Ascending aorta (tissue), 2 donors: ENCODE measurements at places on chromosomes 13 and 19.

GRCh38 chr19:13554506-13555240 is 48.4 kb upstream of the CACNA1A start:
- H3K27ac ChIP-seq: no peak overlapping the region
- no peak for DNase-seq
- H3K4me1 ChIP-seq: no peaks in the 10 kb centered on the region
- H3K27me3 ChIP-seq: no peaks in the 10 kb centered on the region
- H3K4me3 ChIP-seq: no peak overlapping the region

- no peak for DNase-seq
- no peak overlapping the region for H3K4me3 ChIP-seq
- no peaks in the 10 kb centered on the region for H3K36me3 ChIP-seq
- no peaks in the 10 kb centered on the region for H3K27me3 ChIP-seq
Measured at GRCh38 chr19:5775668-5776309, 8.8 kb downstream of the PRR22 start.

GRCh38 chr19:42289556-42290041 is 12.3 kb upstream of the PRR19 start:
- no peak for DNase-seq
- no peak overlapping the region for H3K27ac ChIP-seq
- H3K4me1 ChIP-seq: peaks cover 17% of the 10 kb centered on the region
- H3K4me3 ChIP-seq: no peak overlapping the region

DNA sequence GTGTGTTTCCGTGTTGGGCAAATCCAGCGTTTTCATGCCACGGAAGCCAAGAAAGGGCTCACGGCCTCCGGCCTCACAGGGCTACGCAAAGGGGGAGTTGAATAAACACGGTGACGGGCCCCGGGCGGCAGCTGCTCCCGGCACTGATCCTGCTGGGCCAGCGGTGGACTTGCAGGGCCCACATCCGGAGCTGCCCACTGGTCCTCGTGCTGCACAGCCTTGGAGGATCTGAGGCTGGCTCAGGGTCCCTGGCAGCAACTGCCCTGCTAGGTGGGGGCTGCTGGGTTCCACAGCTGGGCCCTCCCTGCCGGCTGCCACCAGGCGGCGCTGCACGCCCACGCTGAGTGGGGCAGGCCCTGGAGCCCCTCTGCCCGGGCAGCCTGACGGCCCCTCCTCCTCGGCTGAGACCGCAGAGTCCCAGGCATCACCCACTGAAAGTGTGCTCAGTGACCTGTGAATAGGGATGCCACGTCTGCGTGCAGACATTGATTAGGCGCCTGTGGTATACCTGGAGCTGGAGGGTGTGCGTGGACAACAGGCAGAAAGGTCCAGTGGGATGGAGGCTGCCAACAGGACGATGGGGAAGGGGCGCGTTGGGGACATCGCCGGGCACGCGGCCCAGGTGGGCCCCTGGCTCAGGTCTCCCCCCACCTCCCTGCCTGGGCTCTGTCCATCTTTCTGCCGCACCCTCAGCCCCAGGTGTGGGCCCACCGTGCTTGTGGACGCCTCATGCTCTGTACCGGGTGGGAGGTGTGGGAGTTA is 5.3 kb upstream of the HCN2 start:
- peaks cover 10% of the 10 kb centered on the region for H3K27me3 ChIP-seq
- DNase-seq: no peak
- peaks cover 2% of the 10 kb centered on the region for H3K4me1 ChIP-seq
- peaks cover 39% of the 10 kb centered on the region for H3K36me3 ChIP-seq

- H3K27me3 ChIP-seq: no peaks in the 10 kb centered on the region
- no peak overlapping the region for H3K4me3 ChIP-seq
- H3K27ac ChIP-seq: no peak overlapping the region
- no peak for DNase-seq
Measured at GRCh38 chr13:19182536-19182935, 912 bp upstream of the TUBA3C start.

GRCh38 chr13:43983373-43983772 is 103.7 kb downstream of the LACC1 start:
- H3K27ac ChIP-seq: no peak overlapping the region
- no peaks in the 10 kb centered on the region for H3K27me3 ChIP-seq

GRCh38 chr13:75308222-75308621 is 173.7 kb downstream of the TBC1D4 start:
- no peaks in the 10 kb centered on the region for H3K27me3 ChIP-seq
- H3K4me1 ChIP-seq: no peaks in the 10 kb centered on the region
- no peak for DNase-seq
- H3K36me3 ChIP-seq: no peaks in the 10 kb centered on the region
- no peak overlapping the region for H3K27ac ChIP-seq

DNA sequence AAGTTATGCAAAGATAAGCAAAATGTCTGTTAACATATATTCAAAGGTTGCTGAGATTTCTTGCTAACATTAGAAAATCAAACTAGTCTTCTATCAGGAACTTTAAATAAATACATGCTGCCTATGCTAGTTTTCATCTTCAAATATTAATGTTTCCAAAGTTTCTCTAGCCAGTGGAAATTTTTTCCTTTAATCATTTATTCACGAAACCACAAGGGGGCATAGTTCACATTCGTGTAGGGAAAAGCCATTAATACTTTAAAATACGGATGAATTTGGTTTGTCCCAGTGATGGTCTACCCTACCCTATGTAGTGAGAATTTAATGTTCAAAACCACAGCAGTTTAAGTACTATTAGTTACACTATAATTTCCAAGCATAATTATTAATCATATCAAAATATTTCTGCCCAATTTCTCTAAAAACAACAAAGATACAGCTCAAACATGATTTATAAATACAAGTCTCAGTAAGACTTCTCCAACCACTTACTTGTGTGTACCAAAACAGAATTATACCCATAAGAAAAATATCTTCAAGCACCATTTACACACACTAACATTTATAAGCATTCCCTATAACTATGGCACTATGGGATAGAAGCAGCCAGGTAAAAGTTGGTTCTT is 16.2 kb downstream of the NUFIP1 start:
- no peaks in the 10 kb centered on the region for H3K36me3 ChIP-seq
- H3K27me3 ChIP-seq: no peaks in the 10 kb centered on the region
- H3K27ac ChIP-seq: no peak overlapping the region

DNA sequence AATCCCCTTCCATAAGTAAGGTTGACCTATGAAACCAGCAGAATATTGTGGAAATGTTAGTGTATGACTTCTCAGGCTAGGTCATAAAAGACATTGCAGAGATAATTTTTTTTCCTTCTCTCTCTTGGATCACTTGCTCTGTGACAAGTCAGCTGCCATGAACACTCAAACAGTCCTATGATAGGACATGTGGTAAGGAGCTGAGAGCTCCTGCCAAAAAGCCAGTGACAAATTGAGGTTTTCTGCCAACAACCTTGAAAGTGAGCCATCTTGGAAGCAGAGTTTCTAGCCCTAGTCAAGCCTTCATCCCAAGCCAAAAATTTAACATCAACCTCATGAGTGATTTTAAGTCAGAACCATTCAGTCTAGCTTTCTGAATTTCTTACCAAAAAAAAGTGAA is 270.9 kb upstream of the NBEA start:
- no peak for DNase-seq
- no peak overlapping the region for H3K4me3 ChIP-seq
- no peaks in the 10 kb centered on the region for H3K36me3 ChIP-seq
- H3K27me3 ChIP-seq: no peaks in the 10 kb centered on the region
- H3K27ac ChIP-seq: no peak overlapping the region
- H3K4me1 ChIP-seq: no peaks in the 10 kb centered on the region

GRCh38 chr13:91184244-91184926 is 163.1 kb upstream of the MIR17HG start:
- no peak for DNase-seq
- H3K27ac ChIP-seq: no peak overlapping the region
- no peaks in the 10 kb centered on the region for H3K36me3 ChIP-seq
- H3K27me3 ChIP-seq: no peaks in the 10 kb centered on the region
- H3K4me3 ChIP-seq: no peak overlapping the region

DNA sequence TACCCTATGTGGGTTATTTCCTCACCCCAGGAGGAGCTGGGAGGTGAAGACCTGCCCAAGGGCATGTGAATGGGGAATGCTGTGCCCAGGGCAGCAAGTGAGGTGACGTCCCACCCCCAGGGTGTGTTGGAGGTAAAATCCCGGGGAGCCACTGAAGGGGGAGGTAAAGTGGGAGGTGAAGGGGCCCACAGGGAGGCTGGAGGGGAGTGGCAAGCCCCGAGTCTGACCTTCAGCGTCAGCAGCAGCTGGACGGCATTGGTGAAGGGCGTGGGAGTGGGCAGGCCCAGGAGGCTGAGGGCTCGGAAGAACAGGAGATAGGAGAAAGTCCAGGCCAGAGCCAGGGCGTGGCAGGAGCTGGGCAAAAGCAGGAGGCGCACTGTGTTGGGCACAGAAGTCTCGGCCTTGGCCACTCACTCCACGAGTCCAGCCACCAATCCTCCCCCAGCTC is 2.4 kb downstream of the MBOAT7 start:
- no peaks in the 10 kb centered on the region for H3K27me3 ChIP-seq
- H3K4me3 ChIP-seq: no peak overlapping the region
- H3K36me3 ChIP-seq: no peaks in the 10 kb centered on the region

DNA sequence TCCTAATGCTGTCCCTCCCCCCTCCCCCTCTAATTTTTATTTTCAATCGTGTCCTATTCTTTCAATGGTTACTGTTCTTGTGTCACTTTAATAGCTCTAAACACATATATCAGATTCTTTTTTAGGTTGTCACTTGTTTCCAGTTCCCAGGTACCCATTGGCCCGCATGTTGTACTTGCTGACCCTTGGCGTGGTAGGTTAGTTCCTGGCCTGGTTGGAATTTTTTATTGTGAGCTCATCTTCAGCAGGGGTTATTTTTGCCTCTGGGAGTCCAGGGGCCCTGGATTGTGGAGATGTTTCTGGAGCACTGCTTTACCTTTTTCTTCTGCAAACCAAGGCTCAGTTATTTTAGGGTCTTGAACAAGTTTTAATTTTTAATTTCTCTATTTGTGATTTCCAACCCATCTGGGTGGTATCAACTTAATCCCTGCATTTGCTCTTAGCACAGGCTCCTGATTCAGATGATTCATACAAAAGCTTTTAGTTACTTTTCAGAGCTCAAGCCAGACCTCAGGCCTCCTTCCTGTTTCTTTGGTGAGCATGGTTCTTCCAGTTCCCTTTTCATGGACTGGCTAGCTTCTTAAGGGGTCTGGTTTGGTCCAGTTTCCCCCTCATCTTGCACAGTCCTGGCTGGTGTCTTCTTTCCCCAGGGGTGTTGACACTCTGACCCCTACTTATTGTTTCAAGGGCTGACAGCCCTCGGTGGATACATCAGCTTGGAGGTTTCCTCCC is 220.5 kb downstream of the TM9SF2 start:
- DNase-seq: no peak
- H3K4me3 ChIP-seq: no peak overlapping the region
- H3K27ac ChIP-seq: no peak overlapping the region
- no peaks in the 10 kb centered on the region for H3K4me1 ChIP-seq
- H3K36me3 ChIP-seq: no peaks in the 10 kb centered on the region
- H3K27me3 ChIP-seq: no peaks in the 10 kb centered on the region

- H3K4me1 ChIP-seq: no peaks in the 10 kb centered on the region
- no peak for DNase-seq
- H3K36me3 ChIP-seq: no peaks in the 10 kb centered on the region
- H3K27me3 ChIP-seq: no peaks in the 10 kb centered on the region
Measured at GRCh38 chr13:108437496-108437895, 168.0 kb downstream of the TNFSF13B start.

GRCh38 chr13:27631665-27632064 is 10.0 kb downstream of the POLR1D start:
- no peaks in the 10 kb centered on the region for H3K4me1 ChIP-seq
- no peak overlapping the region for H3K27ac ChIP-seq
- no peaks in the 10 kb centered on the region for H3K36me3 ChIP-seq
- no peaks in the 10 kb centered on the region for H3K27me3 ChIP-seq
- DNase-seq: no peak
- H3K4me3 ChIP-seq: no peak overlapping the region

GRCh38 chr19:41706741-41707501 is 1.5 kb upstream of the CEACAM5 start:
- no peaks in the 10 kb centered on the region for H3K4me1 ChIP-seq
- no peak overlapping the region for H3K27ac ChIP-seq
- no peaks in the 10 kb centered on the region for H3K27me3 ChIP-seq
- DNase-seq: no peak
- H3K36me3 ChIP-seq: no peaks in the 10 kb centered on the region

GRCh38 chr13:62251734-62252133 is 836.1 kb upstream of the PCDH20 start:
- H3K4me1 ChIP-seq: no peaks in the 10 kb centered on the region
- H3K4me3 ChIP-seq: no peak overlapping the region
- no peaks in the 10 kb centered on the region for H3K36me3 ChIP-seq
- DNase-seq: no peak

DNA sequence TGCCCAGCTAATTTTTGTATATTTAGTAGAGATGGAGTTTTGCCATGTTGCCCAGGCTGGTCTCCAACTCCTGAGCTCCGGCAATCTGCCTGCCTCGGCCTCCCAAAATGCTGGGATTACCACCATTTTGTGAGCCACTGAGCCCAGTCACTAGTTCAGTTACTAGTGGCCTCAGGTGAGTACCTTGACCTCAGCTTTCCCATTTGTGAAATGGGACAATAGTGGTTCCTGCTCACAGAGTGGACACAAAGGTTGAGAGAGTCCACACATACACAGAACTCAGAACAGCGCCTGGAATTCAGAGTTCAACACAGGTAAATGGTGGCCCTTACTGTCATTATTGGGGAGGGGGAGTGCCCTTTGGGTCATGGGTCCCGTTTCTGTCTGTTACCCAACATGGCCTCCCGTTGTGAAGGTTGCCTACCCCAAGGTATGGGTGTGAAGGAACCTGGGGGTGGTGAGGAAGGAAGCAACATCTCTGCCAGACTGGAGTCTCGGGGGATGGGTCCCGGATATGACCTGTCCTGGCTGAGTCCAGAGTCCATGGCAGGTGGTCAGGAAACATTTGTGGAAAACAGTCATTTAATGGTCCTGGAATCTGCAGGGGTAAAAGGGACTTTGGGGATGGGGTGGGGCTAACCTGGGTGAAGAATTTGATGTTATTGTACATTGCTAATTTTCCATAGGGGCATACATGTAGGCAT is 11.7 kb upstream of the IRGC start:
- no peak for DNase-seq
- H3K4me3 ChIP-seq: no peak overlapping the region
- H3K4me1 ChIP-seq: no peaks in the 10 kb centered on the region
- no peaks in the 10 kb centered on the region for H3K36me3 ChIP-seq

- no peak overlapping the region for H3K27ac ChIP-seq
- DNase-seq: no peak
- H3K27me3 ChIP-seq: no peaks in the 10 kb centered on the region
- H3K4me3 ChIP-seq: no peak overlapping the region
- H3K4me1 ChIP-seq: no peaks in the 10 kb centered on the region
- H3K36me3 ChIP-seq: peaks cover 9% of the 10 kb centered on the region
Measured at GRCh38 chr19:19056636-19057275, 7.0 kb upstream of the SLC25A42 start.

GRCh38 chr13:38685974-38686576 is 802 bp upstream of the FREM2 start:
- H3K4me3 ChIP-seq: peak overlapping the region; percentile 59
- DNase-seq: no peak
- no peaks in the 10 kb centered on the region for H3K27me3 ChIP-seq
- no peak overlapping the region for H3K27ac ChIP-seq
- H3K36me3 ChIP-seq: no peaks in the 10 kb centered on the region

DNA sequence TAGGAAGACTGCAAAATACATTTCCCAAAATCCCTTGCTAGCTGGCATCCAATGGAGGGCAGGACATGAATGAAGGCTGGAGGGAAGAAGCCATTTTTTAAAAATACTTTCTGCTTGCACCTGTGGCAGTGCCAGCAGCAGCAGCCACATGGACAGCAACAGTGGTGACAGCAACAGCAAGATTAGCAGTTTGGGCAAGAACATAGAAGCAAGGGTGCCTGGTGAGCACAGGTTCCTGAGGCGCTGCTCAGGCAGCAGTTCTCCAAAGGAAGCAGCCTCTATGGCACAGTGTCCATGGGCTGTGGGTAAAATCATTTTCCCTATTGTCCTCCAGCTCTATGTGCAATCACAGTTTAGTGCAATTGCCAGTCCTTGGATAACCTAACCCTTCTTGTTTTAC is 1.3 kb upstream of the FAM216B start:
- H3K4me3 ChIP-seq: no peak overlapping the region
- no peaks in the 10 kb centered on the region for H3K4me1 ChIP-seq
- DNase-seq: no peak
- H3K27me3 ChIP-seq: no peaks in the 10 kb centered on the region
- H3K27ac ChIP-seq: no peak overlapping the region
